ENCODE measurements at places on chromosomes 3 and 15.

DNA sequence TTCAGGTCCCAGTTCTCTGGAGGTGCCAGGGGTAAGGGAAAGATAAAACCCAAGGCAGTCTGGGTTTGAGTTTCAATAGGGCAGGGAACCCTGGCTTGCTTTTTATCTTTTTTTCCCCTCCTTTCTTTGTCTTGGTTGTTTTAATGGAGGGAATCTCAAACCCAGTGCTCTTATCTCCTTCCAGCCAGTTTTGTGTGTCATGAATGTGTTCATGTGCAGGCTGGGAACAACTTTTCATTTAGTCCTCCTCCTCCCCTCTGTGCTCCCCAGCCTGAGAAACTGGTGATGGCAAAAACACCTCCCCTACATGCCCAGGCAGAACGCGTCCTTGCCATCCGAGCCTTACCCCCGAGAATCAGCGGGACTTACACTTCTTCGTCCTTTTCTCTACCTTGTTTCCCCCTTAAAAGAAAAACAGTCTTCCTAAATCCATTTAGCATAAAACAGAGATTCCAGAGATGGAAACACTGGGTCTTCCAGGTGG, 10.9 kb downstream of the SEMA3G start:
- no peak for DNase-seq

DNA sequence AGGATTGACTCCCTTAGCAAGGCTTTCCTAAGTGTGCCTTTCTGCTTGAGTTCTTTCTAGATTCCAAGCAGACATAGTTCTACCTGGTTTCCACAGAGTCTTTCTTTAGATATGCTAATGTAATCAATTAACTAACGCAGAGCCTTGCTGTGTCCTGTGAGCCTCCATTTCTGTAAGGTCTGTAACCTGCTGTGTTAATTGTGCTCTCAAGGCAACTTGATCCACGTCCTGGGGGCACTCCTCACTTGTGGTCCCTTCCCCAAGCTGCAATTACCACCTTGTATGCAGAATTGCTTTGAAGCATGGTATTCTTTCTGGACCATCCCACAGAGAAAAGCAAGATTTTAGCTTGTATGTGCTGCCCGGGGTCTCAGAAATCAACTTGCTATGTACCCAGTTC, 29.5 kb upstream of the THSD4 start:
- DNase-seq = no peak

DNA sequence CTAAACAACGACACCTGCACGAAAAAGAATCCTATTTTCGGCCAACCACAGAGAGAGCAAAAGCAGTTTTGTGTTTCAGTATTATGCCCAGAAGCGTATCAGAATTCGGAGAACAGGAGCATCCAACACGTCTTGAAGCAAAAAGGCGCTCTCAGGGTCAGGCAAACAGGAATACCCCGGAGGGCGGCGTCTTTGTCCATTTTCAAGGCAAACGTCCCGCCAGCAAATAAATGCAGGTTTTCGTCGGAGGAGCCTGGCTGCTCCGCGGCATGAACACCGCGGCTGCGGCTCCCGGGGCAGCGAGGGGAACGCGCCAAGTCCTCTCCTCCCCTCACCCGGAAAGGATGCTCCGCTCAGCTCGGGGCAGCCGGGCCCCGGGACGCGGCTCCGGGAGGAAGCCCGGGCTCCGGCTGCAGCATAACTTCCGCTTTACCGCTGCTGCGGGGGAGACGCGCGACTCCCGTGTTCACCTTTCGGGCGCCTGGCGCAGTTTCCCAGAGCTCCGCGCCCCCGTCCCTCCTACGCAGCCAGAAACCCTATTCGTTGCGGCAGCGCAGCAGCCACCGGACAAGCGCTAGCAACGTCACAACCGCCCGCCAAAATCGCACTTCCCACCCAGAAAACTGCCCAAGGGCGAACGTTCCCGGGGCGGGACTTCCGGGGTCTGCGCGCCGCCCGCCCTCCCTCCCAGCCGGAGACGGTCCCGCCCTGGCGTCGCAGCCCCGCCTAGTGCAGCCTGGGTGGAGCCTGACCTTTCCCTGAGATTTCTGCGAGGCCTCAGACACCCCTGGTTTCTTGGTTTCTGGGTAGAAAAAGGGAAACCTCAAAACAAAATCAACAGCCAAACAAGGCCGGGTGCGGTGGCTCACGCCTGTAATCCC, at the start of gene RNF168:
TSS of gene RNF168 (minus strand) at position 573 of the 881 bp plus-strand sequence. CDS start 595 bp downstream, outside the sequence.
- peak; percentile 95 for DNase-seq

- no peak for DNase-seq
These were observed 81.5 kb downstream of the CHST2 start for GRCh38 chr3:143201045-143201444.

GRCh38 chr3:187012609-187013051, 82.3 kb downstream of the ST6GAL1 start:
- DNase-seq = peak; percentile 68

DNA sequence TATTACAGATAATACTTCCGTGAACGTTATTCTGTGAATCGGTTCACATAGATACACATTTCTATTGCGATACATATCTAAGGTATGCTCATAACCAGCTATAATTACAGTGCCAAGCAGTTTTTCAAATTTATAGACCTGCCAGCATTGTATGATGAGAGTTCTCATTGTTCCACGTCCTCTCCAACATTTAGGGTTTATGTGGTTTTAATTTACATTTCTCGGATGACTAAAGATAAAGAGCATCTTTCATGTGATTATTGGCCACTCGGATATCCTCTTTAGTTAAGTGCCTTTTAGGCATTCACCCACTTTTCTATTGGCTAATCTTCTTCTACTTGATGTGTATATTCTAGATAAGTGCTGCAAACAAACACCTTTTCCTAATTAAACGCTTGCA, 134.7 kb upstream of the CCDC54 start:
- DNase-seq = no peak

DNA sequence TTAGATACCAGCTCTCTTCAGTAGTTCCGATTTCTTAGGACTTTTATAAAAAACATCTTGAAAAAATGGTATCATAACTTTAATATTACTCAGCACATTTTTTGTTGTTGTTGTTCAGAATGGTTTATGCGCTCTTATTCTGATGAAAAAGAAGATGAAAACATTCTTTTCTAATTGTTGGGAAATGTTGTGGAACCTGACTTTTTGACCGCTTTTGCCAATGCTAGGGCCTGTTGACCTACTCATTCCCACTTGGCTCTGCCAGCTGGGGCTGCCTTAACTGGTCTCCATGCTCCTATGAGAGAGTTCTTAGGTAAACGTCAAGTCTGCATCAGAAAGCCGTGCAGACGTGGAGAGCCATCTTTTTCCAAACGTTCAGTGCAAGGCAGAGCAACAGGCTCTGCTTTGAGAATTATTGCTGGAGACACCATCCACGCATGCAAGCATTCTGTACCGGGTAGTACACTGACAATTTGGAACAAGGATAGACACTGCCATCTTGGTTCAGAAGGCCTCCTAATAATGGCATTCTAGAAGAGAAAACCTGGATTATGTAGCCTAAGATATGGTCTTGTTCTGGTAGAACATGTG, 176.8 kb downstream of the GHSR start:
- DNase-seq = no peak

GRCh38 chr3:38247366-38248035, 18.1 kb upstream of the SLC22A13 start:
- no peak for DNase-seq
